ENCODE measurements at places on chromosomes 4 and X. TPM values are rescaled to one million over a fixed set of nuclear protein-coding genes. Genes with fewer than 3 reads are reported as not detected.

Gene SMIM31
- total RNA-seq = 0.05 TPM

Gene HAUS3
- 6.9 TPM for total RNA-seq

Gene RAB9B
- 1.9 TPM for total RNA-seq

Gene AP1S2
- total RNA-seq = 78.3 TPM

GRCh38 chrX:83771664-83772063 is 89.3 kb upstream of the CYLC1 start:
- no peak for DNase-seq

GRCh38 chr4:86841309-86841708 is 7.9 kb downstream of the SLC10A6 start:
- DNase-seq = no peak

DNA sequence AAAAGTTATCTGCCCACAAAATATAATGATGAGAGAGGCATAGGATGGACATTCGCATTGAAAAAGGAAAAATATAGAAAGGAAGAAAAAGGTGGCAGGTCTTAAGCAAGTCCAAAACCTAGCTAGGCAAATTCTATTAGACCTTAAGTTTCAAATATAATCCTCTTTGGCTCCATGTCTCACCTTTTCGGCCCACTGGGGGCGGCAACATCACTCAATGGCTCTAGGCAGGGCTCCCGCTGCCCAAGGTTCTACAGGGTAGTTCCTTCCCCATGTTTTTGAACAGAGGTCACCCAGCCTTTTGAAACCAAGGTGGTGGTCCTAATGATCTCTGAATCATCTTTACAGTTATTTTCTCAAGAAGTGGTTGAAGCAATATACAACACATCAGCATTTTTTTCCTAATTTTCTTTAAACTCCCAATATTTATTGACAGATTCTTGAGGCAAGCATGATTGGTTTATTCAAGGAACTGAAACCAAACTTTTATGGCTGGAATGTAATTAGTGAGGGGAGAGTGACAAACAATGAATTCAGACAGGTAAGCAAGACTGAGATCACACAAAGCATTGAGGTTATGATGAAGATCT is 309.4 kb downstream of the ANTXR2 start:
- no peak for DNase-seq

GRCh38 chrX:11733614-11734013 is 24.4 kb upstream of the MSL3 start:
- no peak for DNase-seq

GRCh38 chr4:140720387-140721304 is 35.5 kb downstream of the TBC1D9 start:
- DNase-seq = peak; percentile 35

DNA sequence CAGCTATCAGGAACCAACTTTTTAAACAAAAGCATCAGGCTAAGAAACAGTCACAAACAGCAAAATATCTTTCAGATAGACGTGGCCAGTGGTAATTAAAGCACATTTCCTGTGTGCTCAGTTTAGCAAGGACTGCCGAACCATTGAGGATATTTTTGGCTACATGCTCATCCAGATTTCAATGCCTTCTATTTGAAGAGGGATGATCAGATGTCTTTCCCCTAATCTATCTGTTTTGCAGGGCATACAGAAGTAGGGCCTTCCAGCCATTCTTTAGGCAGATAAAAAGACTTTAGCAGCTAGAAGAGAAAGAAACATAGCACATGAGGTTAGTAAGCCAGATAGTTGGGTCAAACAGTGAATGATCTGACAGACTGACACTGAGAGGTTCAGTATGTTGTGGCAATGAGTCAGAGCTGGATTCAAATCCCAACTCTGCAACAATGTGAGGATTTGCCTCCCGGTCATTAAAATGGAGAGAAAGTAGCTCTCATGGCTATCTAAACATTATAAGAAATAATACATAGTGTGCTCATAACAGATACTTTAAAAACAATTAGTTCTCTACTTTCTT is 100.0 kb upstream of the PRKG2 start:
- DNase-seq = peak; percentile 69

GRCh38 chrX:39672405-39672804 is 425.4 kb downstream of the BCOR start:
- no peak for DNase-seq

DNA sequence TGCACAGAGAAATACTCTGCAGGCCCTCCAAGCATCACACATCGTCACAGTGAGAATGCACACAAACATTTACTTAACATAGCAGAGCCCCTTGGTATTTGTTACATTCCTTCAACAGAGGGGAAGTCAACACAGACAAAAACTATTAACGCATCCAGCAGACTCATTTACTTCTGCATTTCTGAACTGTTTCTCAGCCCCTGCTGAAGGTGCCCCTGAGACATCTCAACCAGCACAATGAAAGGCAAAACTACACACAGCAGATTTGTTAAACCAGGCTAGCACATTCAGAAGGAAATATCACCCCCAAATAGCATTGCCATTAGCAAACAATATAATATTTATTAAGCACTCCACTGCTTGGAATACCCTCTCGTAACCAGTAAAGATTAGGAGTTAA is 367.0 kb downstream of the RAB28 start:
- no peak for DNase-seq

DNA sequence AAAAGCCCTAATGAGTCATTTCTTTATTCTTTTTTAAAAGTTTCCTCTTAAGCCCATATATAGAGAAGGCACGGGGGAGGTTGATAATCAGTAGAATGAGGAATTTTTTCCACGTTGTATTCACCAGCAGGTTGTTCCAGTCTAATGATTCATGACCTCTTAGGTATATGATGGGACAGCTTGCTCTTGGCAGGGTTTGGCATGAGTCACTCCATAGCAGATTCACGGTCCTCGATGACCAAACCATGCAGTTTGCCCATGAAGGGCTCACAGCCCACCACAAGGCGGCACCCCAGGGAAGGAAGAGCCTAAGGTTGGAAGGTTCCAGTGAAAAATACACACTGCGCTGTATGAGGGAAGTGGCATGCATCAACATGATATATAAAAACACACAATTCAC is 623.8 kb upstream of the DIPK2B start:
- peak; percentile 97 for DNase-seq

DNA sequence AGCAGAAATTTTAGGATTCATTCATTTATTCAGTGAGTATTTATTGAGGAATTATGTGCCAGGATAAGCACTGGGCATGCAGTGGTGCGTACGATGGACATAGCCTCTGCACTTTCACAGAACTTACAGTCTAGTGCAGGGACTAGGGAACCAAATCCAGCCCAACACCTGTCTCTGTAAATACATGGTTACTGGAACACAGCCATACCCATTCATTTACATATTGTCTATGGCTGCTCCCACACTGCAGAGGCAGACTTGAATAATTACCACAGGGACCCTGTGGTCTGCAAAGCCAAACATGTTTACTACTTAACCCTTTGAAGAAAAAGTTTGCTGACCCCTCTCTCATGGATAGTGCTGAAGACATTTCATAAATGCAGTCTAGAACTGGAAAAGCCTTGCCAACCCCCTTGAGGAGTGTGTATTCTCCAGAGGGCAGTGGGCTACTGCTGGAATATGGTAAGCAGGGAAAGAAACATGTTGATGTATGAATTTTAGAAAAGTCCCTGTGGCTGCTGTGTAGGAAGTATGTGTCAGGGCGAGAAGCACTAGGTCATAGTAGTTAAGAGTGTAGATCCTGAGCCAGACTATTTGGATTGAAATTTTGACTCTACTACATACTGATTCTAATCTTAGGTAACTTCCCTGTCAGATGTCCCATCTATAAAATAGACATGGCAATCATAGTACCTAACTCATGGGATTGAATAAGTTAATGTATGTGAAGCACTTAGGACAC is 75.5 kb downstream of the GALNT7 start:
- DNase-seq = no peak

DNA sequence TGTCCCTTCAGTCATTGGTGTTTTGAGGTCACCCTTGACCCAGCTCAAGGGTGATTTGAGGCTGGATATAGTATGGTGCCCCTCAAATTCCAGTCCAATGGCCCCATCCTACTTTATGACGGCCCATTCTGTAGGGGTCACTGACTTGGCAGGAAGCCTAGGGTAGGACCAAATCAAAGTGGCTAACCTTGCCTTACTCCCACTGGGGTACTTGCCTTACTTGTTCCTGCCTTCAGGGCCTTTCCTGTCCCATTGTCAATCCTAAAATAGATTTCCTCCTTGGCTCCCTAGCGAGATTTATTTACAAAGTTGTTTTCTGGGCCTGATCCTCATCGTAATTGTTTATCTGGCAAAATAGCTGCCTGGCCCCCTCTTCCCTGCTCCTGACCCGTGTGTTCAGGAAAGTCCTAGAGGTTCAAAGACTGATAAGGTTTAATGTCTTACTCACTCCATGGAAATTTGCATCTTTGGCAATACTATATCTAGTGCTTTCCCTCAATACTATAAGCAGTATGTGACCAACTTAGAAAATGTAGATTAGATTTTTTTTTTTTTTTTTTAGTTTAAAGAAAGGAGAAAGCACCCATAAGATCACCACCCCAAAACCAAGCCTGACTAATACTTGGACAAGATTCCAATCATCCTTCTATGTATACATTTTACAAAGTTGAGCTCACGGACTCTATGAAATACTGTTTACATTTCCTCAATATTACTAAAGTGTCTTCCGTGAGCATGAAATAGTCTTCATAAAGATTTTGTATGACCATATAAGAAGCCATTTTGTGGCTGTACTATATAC is 44.8 kb downstream of the MSN start:
- no peak for DNase-seq

GRCh38 chrX:23759821-23760220 is 16.7 kb upstream of the ACOT9 start:
- no peak for DNase-seq

GRCh38 chrX:27746516-27746915 is 61.3 kb upstream of the MAGEB10 start:
- DNase-seq = no peak

DNA sequence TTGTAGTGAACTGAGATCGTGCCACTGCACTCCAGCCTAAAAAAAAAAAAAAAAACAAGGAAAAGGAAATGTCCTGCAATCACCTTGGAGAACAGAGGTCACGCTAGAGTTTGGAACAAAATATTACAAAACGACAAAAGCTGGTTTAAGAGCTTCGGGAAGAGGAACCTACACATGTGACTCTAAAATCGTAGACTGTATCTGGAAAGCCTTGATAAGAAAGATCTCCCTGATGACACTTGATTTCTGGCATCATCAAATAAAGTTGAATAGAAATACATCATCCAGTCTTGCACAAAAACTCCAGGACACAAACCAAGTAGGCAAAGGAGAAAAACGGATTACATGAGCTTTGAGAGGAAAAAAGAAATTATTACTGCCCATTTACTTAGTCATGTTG is 31.1 kb upstream of the DOCK11 start:
- DNase-seq = no peak

DNA sequence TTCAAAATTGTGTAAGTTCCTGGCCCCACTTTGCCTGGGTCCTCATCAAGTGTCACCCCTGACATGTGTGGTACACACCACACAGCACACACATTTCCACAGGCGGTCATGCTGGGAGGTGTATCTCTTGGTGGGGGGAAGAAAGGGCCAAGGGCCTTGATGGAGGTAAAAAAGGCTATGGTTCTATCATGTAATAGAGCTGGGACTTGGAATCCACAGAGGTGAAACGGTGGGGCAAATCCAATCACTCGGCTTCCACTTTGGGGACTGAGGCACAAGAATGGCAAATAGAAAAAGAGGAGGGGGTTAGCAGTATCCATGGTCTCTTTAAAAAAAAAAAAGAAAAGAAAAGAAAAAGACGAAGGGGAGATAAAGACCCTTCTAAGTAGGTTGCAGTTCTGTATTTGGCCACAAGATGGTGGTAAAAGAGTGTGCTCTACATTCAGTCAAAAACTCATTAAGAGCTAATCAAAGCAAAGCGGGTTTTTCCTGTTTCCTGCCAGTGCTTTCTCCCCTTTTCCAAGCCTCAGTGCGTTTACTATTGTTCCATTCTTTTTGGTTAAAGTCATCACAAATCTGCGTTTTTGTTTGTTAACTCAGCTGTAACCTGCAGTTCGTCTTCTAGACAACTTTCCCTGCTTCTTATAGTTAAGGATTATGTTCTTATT is 37.0 kb upstream of the ATP6AP2 start:
- peak; percentile 85 for DNase-seq

DNA sequence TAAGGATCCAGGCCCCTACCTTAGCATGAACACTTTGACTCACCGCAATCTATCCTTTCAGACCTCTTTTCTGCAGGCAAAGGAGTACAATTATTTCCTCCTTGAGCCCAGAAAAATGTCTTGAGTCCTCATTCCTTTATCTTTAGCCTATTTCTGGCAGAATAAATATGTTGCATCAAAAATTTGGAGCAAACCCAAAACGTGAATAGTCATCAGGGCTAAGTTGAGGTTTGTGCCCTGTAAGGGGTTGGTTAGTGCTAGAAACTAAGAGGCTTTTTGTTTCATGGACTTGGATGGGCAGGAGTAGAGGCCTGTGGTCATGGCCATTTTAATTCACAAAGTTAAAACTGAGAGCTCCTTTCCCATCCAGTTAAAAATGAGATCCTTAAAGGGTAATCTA is 460.3 kb downstream of the GBA3 start:
- no peak for DNase-seq

DNA sequence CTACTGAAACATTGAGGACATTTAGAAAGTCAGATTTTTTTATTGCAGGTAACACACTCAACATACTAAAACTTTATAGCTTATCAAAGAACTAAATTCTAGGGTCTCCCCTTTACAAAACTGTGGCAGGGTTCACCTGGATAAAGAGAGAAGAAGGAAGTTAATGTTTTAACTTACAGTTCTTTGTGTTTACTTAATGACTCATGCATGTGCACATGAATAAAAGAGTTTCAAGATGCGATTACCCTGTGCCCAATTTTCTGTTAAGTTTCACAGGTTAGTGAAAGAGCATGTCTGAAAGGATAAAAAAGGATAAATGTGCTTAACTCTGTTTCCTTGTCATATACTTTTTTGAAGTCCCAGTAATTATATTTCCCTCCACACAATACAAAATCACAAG is 16.8 kb downstream of the DCAF8L1 start:
- DNase-seq = peak; percentile 57

DNA sequence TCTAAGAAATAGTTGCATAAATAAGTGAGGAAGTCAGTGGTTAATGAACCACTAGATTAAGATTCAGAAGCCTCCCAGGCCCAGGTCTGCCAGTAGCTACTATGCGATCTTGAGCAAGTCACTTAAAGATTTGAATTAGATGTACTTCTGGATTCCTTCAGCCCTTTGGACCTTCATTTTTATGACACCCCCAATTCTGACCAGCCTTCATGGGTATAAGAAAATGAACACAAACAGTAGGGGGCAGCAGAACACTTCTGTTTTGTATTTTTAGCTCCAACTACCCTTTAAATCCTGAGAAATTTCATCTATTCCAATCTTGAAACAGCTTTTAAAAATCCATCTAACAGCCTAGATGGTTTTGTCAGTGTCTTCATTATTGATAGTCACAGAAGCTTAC is 19.0 kb downstream of the TMEM47 start:
- DNase-seq = peak; percentile 59

DNA sequence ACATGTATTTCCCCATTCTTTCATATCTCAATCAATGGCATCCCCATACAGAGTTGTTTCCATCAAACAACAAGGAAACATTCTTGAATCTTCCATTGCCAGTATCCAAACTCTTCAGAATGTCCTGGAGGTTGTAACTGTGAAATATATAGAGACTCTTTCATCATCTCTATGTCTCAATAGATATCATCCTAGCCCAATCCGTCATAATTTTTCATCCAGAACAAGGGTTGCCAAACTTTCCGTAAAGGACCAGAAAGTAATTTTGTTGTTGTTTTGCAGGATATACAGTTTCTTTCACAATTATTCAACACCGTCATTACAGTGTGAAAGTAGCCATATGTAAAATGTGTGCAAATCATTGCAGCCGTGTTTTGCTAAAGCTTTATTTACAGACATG is 15.2 kb upstream of the CXCL6 start:
- no peak for DNase-seq

GRCh38 chr4:143391895-143392294 is 55.2 kb downstream of the GAB1 start:
- no peak for DNase-seq
